ENCODE measurements at places on chromosomes 6 and 20.
A peak's percentile ranks its signal among the peaks of the same experiment; 100 is the strongest.

GRCh38 chr6:35391240-35391968 is 49.0 kb downstream of the PPARD start:
- peak; percentile 90 for DNase-seq

GRCh38 chr6:156348424-156348823 is 428.8 kb upstream of the ARID1B start:
- DNase-seq = no peak

DNA sequence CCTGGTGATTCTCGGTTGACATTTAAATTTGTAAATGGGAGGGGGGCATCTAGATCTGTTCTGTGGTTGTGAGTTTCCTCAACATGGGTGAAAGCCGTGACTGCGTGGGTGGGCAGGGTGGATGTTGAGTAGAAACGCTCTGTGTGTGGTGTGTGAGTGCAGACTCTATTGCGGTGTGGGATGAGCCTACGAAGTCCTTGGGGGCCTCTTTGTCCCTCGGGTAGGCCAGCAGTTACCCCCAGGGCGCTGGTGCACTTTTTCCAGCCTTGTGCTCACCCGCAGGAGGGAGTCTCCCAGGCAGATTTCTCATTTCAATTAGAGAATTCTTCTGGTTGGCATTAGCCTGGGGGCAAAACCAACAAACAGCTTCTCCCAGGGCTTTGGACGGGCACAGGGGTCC is 10.6 kb downstream of the TOX2 start:
- DNase-seq = no peak

- DNase-seq = no peak
These were observed 508.9 kb downstream of the CDH26 start for GRCh38 chr20:60467078-60467477.

DNA sequence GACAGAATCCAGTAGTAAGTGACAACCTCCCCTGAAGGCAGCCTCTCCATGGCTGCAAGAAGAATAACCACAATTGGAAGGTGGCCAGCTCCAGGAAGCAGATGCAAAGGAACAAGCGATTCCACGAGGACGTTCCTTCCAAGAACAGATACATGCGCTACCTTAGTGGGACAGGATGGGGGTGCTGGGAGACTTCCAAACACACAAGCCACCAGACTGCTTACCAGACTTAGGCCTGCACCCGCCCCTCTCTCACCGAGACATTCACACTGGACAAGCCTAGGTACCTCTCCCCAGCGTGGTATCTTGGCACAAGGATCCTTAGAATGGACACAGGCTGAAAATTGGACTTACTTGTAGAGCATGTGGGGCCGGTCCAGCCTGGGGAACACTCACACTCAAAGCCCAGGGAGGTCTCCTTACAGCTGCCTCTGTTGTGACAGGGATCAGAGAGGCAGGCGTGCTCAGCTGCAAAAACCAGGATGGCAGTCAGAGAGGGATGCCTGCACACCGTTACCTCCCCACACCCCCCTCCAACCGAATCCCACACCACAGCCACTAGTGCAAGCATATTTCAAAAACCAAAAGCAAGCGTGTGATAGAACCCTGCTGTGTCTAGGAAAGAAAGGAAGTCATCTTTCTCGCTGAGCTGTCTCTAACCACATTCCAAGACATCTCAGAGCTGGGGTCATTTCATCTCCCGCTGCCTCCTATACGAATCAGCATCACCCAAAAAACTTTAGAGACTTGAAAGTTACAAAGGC is 22.4 kb downstream of the JAG1 start:
- peak; percentile 82 for DNase-seq

- peak; percentile 93 for DNase-seq
These were observed 34.3 kb downstream of the SNX5 start for GRCh38 chr20:17934141-17934862.

All from astrocyte of the spinal cord (primary cell).